ENCODE measurements at places on chromosomes 6 and 20.
A peak's percentile ranks its signal among the peaks of the same experiment; 100 is the strongest.

DNA sequence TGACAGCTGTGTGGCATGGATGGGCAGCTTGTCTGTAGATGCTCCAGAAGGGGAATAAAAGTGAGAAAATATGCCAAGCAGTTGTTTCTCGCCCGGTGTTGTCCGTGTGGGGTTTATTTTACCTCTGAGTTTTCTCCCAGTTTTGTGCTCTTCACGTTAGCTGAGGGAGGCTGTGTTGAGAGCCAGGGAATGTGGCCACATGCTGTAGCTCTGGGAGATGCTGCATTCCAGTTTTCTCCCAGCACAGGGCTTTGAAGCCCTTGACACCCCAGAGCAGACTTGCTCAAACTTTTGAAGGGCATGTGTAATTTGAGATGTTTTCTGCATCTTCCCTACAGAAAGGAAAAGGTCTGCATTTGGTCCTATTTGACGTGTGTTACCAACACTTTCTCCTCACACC, 67.7 kb downstream of the RREB1 start:
- no peak for DNase-seq

DNA sequence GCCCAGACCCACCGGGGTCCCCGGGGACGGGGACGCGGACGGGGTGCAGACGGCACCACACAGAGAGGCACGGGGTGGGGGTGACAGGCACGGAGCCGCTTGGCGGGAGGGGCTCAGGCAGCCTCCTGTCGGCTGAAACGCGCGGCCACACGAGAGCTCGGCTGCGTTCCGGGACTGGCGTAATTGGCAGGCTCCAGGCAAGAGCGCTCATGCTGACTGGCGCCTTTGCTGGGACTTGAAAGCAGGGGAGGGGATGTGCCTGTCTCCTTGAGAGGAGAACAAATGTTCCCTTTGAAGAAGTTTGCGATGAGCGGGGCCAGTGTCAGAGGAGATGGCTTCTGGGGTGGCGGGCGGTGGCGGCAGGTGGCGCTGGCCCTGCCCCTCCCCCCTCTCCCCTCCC, 25.8 kb downstream of the BHLHE23 start:
- DNase-seq: peak; percentile 67

GRCh38 chr20:13878566-13878965, 93.7 kb downstream of the NDUFAF5 start:
- no peak for DNase-seq

- DNase-seq: no peak
Measured at GRCh38 chr6:148244217-148244935, 98.3 kb upstream of the SASH1 start.

DNA sequence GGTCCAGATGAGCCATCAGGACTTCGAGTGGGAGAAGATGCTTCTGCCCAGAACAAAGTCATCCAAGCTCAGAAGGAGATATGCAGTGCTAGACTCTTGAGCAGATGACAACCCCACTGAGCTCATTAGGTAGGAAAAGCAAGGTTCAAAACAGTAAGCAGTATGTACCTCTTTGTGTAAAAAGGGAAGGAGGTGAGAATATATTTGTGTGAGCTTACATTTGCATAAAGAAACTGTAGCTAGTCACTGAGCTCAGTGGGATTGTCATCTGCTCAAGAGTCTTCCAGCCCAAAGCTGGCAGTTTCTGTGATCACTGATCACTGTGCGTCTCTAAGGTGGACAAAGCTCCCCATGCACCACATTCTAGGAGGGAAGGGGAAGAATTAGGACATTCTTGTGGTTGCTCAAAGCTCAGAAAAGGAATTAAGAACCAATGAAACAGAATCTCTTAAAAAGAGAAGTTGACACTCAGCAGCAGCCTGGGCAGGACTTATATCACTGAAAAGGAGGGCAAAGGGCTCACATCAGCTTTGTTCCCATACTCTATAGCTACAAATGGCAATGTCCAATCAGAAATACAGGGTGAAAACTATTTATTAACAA, 90.0 kb upstream of the MAFB start:
- DNase-seq: no peak

- peak; percentile 80 for DNase-seq
Measured at GRCh38 chr20:50366270-50367103, 143.7 kb upstream of the PTPN1 start.

GRCh38 chr20:32621071-32621890, 36.1 kb upstream of the NOL4L start:
- no peak for DNase-seq

- DNase-seq: no peak
Measured at GRCh38 chr20:41616228-41616627, 1.9 kb downstream of the CHD6 start.

DNA sequence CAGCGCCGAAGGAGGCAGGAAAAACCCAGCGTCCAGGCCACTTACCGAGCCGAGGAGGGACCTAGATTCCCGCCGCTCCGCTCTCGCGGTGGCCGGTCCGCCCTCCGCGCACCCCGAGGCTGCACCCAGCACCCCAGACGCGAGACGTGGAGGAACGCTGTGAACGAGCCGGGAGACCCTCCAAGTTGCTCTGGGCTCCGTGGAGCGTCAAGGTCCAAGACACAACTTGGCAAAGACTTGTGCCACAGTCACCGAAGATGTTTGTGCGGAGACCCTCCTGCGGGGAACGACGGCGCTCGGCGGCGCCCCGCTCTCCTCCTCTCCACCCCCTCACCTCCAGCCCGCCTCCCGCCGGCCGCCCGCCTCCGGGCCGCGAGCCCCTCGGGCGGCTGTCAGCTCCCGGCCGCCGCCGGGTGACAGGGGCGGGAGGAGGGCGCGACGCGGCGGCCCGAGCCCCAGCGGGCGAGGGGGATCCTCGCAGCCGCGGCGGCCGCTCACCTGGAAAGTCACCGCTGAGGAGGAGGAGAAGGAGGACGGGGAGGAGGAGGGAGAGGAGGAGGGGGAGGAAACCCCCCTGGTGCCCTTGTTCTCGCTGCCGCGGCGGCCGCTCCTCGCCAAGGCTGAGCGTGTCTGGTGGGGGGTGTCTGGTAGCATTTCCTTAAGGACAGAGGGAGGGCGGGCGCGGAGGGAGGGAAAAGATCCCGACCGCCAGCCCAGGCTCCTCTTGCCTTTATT, 637 bp upstream of the HIVEP2 start:
- peak; percentile 51 for DNase-seq

GRCh38 chr6:10999994-11000393, 44.1 kb downstream of the ELOVL2 start:
- DNase-seq: no peak

- no peak for DNase-seq
Measured at GRCh38 chr6:146594495-146594894, 4.3 kb upstream of the ADGB start.

DNA sequence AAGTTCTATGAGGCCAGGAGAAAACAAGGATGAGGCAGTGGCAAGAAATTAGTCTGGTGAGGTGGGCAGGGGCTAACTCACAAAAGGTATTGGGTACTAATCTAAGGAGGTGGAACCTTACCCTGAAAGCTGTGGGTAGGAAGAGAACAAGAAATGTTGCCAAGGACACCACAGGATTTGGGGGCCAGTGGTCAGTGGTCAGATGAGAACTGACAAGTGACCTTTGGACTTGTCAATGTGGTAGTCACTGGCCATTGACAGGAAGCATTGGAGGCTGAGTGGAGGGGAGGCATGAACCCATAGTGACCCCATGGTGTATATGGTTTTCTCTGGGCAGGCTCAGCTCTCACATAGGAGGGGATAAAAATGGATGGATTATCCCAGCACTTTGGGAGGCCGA, 25.3 kb upstream of the SMIM29 start:
- DNase-seq: no peak
